Brain microvascular endothelial cell (primary cell): ENCODE measurements at places on chromosomes 7 and 10.

- DNase-seq = no peak
Measured at GRCh38 chr10:29446327-29446726, 157.5 kb downstream of the LYZL1 start.

- no peak for DNase-seq
Measured at GRCh38 chr10:42556931-42557330, 81.4 kb downstream of the ZNF33B start.

- no peak for DNase-seq
Measured at GRCh38 chr7:82331234-82331633, 112.3 kb downstream of the CACNA2D1 start.

DNA sequence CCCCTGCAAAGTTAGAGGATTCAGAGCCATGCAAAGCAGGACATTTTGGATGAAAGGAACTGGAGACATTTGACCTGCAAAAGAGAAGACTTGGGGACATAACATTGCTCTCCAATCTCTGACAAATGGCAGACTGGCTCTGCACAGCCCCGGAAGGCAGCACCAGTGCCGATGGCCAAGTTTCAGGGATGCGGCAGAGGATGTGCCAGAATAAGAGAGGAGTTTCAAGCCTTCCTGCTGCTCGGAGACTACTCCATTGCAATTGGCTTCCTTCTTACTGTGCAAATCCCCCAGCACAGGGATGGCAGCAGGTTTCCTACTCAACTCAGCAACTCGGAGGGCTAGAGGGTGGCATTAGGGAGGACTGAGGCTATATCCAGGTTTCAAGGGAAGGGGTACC is 268.8 kb upstream of the ZMIZ1 start:
- DNase-seq = no peak
